ENCODE measurements at places on chromosomes 3 and 15. TPM values are rescaled to one million over a fixed set of nuclear protein-coding genes. Genes with fewer than 3 reads are reported as not detected.
A peak's percentile ranks its signal among the peaks of the same experiment; 100 is the strongest.

DNA sequence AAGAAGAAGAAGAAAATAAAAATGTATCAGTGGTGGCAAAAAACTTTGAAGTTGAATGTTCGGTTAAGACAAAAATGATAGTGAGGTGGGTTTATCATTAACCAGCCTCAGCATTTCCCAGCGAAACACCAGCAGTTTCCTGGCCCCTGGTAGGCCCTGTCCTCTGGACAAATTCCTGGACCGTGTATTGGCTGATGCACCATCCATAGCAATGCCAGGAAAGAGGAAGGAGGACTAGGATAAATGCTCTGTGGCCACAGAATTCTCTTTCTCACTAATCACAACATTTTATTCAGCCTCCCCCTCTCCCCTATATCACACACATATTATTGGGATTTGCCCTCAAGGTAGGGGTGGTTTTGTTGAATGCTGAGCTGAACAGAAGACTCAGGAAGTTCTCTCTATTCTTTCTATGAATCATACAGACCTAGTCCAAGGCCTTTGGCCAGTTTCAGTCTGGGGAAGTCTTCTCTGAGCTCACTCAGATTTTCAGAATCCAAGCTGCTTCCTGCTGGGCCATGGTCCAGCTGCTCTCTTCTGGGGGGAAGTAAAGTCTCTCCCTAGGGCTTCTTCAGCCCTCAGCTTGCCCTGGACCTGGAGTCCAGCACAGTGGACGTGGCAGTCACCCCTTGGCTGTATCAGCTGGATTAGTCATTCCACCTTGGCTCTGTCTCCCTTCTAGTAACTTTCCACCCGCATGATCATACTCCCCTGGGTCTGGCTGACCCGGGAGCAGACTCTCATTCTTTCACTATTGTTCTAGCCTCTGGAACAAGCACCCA is 27.6 kb downstream of the SLC28A1 start:
- peak; percentile 91 for DNase-seq

The GOLGA6L10 gene
- 0.21 TPM for total RNA-seq

GRCh38 chr3:166211451-166211850 is 374.2 kb upstream of the BCHE start:
- DNase-seq, result no peak

The SYNPR gene
- total RNA-seq, result 1.0 TPM

The IGF1R gene
- 64.6 TPM for total RNA-seq

The HCN4 gene
- total RNA-seq, result 6.1 TPM

DNA sequence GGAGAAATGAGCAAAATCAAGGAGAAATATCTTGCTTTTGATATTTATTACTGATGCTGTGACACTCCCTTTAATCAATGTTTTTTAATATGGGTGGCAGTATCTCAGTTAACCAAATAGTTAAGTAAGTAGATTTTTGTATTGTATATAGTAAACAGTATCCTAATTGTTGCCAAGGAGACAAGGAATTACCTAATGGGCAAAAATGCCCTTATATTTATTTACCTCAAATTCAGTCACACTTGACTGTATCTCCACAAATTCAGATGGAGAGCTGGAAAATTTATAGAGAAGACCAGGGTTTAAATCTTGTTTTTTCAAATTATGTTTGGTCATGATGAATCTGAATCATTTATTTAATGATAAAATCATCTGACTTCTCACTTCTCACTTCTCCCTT is 3.6 kb upstream of the CHD2 start:
- no peak for DNase-seq

- DNase-seq, result no peak
These were observed 253.3 kb downstream of the FAM43A start for GRCh38 chr3:194938845-194939531.

- no peak for DNase-seq
These were observed 102.3 kb downstream of the POLQ start for GRCh38 chr3:121443456-121443855.

DNA sequence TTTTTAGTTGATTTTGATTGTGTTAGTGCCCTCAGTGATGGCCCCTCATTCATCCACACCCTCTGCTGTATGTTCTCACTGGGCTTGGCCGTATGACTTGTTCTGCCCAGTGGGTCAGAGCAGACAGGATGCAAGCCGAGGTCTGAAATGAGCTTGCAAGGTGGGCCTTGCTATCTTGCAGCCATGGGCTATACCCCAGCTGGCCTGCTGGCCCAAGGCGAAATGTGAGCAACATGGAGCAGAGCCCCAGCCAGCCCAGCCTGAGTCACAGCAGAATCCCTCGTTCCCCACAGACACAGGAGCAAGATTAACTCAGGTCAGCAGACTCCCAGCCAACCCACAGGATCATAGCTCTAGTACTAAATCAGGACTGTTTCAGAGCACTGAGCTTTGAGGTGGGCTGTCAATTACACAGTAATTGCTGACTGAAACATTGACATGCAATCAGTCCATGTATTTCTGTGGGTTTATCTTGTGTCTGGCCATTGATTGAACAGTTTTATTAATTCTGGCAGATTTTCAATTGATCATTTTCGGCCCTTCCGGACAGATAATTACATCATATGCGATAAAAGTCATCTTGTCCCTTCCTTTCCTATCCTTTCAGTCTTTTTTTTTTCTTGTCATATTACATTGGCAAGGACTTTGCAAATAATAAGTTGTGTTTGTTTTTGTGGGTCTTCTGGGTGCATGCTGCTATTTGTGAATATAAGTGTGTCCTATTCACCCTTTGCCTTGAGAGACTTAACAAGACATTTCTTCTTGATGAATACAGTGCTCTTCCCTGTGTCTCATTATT is 27.1 kb downstream of the KLF15 start:
- peak; percentile 20 for DNase-seq

The MAP2K5 gene
- total RNA-seq, result 9.9 TPM

DNA sequence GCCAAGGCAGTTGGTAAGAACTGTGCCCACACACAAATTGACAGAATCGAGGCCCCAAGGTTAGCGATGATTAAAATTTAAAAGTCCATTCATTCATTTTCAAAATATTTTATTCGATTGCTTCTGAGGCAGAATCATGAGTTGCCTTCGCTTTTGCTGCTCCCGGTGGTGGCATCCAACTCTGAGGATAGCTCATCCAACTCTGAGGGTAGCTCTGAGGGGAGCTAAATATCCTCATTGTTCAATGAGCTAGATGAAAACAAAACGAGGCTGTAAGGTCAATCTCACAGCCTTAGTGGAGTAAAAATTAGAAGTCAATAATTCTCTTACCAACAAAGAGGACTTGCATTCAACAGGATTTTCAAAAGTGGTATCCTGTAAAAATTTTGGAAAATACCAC is 897 bp upstream of the CHL1 start:
- DNase-seq, result no peak

- DNase-seq, result no peak
These were observed 836.1 kb downstream of the NAALADL2 start for GRCh38 chr3:175695251-175695650.

GRCh38 chr15:99279827-99280226 is 28.5 kb downstream of the LRRC28 start:
- no peak for DNase-seq

The ZNF80 gene
- total RNA-seq, result not detected

- DNase-seq, result no peak
These were observed 66.5 kb downstream of the NME9 start for GRCh38 chr3:138263104-138263503.

GRCh38 chr3:41075975-41076374 is 123.3 kb upstream of the CTNNB1 start:
- DNase-seq, result peak; percentile 55

GRCh38 chr3:177491296-177492032 is 294.2 kb upstream of the TBL1XR1 start:
- no peak for DNase-seq
